Colonic mucosa (tissue), 4 donors: ENCODE measurements at places on chromosomes 4 and X. TPM values are rescaled to one million over a fixed set of nuclear protein-coding genes. Genes with fewer than 3 reads are reported as not detected.

DNA sequence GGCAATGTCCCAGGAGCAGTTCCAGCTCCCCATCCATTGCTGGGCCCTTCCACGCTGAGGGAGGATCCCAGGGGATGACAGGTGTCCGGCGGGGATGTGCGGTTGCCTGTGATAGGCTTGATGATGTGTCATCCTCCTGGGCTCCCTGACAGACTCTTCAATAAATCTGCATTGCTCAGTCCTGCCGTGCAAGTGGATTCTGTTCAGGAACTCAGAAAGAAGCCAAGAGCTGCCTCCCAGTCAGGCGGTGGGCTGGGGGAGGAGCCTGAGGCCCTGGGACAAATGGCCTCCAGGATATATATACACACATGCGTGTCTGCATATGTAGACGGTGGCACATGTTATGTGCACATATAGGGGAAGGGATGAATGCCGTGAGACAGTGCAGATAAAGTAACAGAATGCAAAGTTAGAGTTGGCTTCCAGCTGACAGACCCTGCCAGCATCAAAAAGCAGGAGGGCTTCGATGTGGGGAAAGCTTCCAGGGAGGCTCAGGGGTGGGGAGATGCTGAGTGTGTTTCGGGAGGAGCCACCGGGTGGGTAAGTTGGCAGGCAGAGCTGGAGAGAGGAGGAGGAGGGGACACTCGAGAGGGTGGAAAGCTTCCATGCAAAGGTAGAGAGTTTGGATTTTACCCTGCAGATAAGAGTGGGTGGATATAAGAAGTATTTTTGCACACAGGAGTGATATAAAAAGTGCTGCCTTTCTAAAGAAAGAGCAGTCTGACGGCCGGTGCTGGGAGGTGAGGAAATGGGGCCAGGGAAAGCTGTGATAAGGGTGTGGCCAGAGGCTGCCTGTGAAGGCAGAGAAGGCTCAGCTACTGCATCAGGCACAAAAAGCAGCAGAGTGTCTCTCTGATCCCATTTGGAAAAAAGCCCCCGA is 28.5 kb upstream of the CRMP1 start:
- no peak overlapping the region for H3K4me3 ChIP-seq
- H3K36me3 ChIP-seq, result no peaks in the 10 kb centered on the region
- no peaks in the 10 kb centered on the region for H3K27me3 ChIP-seq
- no peak for DNase-seq
- no peaks in the 10 kb centered on the region for H3K4me1 ChIP-seq
- H3K27ac ChIP-seq, result no peak overlapping the region

KIF4A gene
- 33.7 TPM for total RNA-seq

- H3K27me3 ChIP-seq, result no peaks in the 10 kb centered on the region
- no peak overlapping the region for H3K4me3 ChIP-seq
- no peak overlapping the region for H3K27ac ChIP-seq
- H3K36me3 ChIP-seq, result no peaks in the 10 kb centered on the region
- H3K4me1 ChIP-seq, result no peaks in the 10 kb centered on the region
Observed at GRCh38 chrX:119885554-119886428, 9.9 kb upstream of the AKAP14 start.

DNA sequence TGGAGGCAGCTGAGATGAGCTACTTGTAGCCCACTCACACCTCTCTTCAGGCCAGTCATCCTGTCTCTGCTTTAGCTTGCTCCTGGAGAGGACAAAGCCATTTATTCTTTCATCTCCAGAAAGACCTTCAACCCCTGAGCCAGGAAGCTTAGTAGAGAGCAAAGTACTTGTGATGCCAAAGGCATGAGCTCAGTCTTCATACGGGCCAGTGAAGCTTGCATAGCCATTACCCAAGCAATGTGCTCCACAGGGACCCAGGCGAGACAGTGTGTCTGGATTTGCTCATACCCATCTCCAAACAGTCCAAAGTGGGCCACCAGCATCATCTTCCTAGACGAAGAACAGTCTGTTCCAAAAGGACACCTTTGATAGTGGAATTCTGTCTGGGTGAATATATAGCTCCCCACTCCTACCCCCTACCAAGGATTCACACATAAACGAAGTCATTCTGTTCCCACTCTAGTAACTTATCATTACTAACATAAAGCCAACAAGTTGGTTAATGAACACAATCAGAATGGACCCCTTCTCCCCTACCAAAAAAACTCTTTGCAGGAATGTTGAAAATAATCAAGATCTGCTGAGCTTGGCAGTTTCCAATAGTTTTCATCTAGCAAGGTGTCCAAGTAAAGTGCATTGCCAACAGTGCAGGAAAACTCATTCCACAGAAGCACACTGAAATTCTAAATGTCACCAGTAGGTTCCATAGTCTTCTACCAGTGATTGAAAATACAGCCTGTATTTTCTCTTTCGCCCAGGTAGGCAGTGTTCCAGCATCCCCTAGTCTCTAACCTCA is 6.7 kb downstream of the TNMD start:
- no peak for DNase-seq
- no peaks in the 10 kb centered on the region for H3K27me3 ChIP-seq
- H3K4me1 ChIP-seq, result no peaks in the 10 kb centered on the region

ADH7 gene
- total RNA-seq, result not detected

DNA sequence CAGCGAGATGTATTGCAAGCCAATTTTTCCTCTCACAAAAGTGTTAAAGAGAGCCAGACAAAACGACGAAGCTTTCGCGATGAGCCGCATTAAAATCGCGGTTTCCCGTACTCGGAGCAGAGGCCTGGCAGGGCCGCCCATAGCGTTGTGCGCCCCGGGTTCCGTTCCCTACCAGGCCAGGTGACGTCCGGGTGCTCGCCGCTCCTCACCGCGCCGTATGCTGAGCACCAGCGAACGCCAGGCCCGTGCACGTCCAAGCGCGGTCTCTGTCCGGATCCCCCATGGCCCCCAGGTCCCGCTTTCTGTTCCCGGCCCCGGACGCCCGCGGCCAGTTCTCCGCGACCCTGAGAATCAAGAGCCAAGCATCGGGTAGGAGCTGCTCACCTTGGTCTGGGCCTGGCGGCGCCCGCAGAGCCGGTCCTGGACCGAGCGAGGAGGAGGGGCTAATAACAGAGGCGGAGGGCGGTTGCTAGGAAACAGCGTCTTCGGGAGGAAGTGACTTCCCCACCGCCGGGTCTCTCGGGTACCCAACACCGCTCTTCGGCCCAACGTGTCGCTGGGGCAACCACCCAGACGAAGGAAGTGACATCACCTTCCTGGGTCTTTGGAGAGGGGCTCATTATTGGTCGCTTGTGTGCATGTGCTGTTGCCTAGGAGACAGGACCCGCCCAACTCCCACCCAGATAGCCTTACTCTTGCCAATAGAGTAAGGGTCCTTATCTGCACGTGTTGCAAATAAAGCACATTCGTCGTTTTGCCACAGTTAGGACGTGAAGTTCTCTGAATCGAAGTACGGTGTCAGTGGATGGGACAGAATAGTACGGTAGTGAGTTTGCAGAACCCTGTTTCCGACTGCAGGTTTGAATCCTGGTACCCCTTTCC is at the start of gene MAP9:
MAP9 (minus strand) TSS at position 579 of the 882 bp plus-strand sequence. CDS start 1,115 bp downstream, outside the sequence.
- H3K27ac ChIP-seq, result no peak within 1 kb of the TSS
- no peaks in the 10 kb centered on the region for H3K4me1 ChIP-seq
- H3K27me3 ChIP-seq, result no peaks in the 10 kb centered on the region
- DNase-seq, result peak; percentile 73
- H3K36me3 ChIP-seq, result no peaks in the 10 kb centered on the region
- peak within 1 kb of the TSS; percentile 62 for H3K4me3 ChIP-seq

DNA sequence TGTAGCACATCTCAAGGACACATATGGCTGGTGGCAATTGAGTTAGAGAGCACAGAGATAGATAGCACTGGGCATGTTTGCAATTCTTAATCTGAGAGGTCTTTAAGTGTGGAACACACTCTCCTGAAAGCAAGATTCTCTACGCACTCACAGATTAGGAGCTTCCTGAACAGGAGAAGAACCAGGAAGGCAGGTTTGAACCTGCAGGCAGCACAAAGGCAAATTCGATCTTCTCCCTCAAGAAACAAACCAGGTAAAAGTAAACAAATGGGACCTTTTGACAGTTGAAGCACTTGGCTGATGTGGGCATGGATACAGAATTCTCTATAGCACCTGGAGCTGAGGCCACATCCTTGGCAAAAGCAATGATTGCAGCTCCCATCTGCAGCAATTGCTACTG is 24.3 kb downstream of the HS3ST1 start:
- DNase-seq, result no peak
- no peak overlapping the region for H3K4me3 ChIP-seq
- H3K27ac ChIP-seq, result no peak overlapping the region
- H3K36me3 ChIP-seq, result no peaks in the 10 kb centered on the region
